ENCODE measurements at places on chromosomes 1 and 21. TPM values are rescaled to one million over a fixed set of nuclear protein-coding genes. Genes with fewer than 3 reads are reported as not detected.
A peak's percentile ranks its signal among the peaks of the same experiment; 100 is the strongest.

The HPCAL4 gene
- 22.9 TPM for total RNA-seq

The NES gene
- total RNA-seq: not detected

- no peak for DNase-seq
These were observed 3.3 kb downstream of the URB1 start for GRCh38 chr21:32389337-32390015.

- DNase-seq: no peak
These were observed 145.3 kb downstream of the PSMG1 start for GRCh38 chr21:39037807-39038405.

GRCh38 chr1:214566158-214567104, 15.0 kb upstream of the PTPN14 start:
- no peak for DNase-seq

DNA sequence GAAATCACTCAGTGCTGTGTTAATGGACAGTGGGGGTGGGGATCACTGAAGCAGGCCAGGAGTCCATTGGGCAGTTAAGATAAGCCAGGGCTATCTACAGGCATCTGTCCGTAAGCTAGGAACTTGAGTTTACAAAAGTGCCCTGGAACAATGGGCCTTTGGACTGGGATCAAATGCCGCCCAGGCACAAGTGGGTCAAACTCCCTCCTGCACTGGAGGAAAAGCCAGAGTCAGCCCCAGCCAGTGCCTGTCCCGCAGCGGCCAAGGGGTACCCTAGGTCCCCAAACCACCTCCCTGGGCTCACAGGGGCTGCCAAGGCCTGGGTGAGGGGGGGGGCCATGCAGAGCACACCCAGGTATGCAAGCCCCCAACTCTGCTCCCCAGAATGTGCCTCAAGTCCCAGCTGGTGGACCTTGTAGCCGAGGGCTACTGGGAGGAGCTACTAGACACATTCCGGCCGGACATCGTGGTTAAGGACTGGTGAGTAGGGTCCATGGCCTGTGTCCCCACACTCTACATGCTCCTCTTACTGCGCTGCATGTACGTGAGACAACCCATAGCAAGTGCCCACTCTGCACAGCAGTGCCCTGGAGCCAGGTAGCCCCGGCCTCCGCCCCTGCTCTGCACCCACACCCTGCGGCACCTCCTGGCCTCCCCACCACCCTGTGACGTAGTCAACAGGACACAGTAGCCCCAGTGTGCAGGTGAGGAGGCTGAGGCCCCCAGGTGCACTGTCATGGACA, 7.7 kb downstream of the FBXO6 start:
- no peak for DNase-seq

The CD1B gene
- not detected for total RNA-seq

DNA sequence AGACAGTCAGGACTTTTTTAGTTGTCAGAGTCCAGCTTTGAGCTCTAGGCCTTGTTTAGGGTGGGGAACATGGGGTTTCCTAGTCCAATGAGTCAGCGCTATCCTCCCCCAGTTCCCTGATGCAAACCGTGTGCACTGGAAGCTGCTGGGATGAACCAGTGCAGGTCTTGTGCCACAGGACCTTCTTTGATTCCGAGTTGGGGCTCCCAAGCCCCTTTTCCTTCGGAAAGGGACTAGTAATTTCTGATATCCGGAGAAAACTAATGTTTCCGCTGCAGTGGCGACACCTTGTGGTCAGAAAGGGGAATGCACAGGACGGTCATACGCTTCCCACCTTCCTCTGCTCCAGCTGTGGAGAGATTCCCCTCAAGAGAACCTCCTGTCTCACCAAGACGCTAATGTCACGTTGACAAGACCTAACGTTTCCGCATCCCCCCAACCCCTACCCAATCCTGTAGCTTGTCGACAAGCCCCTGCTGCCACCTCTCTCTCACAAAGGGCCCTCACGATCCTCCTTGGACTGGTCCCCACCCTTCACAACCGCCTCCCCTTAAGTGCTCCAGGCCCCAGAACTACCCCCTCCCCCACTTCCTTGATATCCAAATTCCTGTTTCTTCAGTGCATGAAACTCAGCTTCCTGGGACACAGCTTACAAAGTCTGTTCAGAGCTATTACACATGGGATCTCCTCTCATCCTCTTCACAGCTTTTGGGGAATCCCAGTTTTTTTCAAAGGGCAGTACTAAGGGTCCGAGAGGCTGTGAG, 30.9 kb downstream of the GPA33 start:
- DNase-seq: peak; percentile 65
